Nucleus accumbens (tissue), 56 donors: ENCODE measurements at places on chromosomes 1 and 21.

DNA sequence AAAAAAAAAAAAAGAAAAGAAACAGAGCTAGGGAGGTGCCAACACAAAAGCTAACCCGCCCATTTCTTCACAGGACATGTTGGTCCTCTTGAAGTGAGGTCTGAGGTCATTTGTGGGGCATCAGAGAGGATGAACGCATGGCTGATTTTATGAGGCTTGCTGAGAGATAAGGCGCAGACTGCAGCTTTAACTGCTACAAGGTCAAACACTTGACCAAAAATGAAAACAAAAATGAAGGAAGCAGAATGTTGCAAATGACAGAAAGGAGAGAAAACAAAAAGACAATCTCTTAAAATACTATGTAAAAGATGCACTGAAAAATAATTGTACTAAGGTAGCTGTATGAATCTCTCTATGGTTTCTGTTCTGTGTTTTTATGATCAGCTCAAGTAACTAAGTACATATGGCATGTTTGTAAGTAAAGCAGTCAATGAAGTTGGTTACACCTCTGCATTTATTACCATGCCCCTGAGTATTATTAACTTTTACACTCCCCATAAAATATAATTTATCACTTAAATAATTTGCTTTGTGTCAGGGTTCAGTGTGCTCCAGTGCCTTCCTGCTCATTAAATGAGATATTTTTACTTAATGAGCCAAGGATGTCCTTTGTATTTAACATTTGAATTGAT lies 249.1 kb upstream of the NR5A2 start:
- no peak for DNase-seq

DNA sequence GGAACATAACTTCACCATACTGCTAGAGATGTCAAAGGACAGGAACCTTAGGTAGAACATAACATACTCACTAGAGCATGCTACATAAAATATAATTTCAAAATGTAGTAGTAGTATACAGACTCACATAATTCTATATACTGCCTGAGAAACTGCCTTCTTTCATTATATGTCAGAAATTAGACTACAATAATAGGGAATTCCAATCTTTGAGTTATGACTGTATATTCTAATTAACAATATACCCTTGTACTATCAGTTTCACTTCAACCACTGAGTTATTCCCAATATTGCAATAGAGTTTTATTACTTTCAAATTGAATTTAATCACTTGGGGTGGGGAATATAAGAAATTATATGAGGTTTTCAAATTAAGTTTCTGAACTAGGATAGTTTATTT lies 44.0 kb downstream of the OMA1 start:
- no peak for DNase-seq

- no peak for DNase-seq
These were observed 295.1 kb downstream of the SIPA1L2 start for GRCh38 chr1:232334811-232335210.

DNA sequence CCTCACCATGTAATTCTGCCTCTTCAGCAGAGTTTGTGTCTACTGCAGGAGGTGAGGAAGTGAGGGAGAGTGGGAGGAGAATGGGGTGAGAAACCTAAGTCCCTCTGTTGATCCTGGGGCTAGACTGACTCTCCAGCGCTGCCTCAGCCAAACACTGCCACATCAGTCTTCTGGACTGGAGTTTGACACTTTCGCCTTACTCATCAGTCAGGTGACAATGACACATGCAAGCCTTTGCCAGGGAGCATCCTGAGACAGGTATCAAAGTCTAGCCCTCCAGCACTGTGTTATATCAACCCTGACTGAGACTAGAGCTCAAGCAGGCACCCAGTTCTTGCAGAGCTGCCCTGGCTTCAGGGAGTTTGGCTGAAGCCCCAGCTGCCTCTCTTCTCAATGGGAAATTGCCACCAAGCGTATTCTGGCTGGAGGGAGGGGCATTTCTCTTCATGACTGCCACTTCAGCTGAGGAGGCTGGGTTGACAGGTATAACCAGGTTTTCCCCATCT lies 33.3 kb upstream of the SUCO start:
- DNase-seq = no peak

DNA sequence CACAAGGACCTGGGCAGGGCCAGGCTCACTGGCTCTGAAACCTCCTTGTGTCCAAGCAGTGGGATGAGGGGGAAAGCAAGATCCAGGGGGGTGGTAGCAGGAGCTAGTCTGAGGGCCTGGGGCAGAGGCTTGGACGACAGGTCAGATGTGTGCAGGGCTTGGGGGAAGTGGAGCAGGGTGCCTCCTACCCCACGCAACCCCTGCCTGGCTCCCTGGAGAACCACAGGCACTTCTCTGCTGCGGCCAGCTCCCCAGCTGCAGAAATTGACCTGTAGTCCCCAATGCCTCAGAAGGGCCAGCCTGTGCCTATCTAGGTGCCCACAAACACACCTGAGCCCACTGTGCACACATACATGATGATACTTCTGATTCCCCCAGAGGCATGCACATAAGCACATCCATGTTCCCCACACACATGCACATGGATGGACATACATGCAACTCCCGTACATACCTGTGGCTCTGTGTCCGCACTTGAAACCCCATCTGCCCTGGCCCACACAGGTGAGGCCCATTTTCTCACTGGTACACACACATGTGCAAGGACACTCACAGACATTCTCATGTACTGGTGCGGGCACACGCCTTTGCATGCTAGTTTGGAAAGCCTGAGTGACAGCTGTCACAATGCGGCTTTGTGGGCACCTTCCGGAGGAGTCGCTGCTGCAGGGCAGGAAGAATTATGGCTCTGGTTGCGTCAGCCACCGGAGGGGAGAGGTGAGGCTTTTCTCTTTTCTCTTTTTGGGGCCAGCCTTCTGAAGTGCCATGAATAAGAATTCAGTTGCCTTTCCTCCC lies 247.2 kb upstream of the CSF3R start:
- DNase-seq = no peak

GRCh38 chr1:15902882-15903281 lies 55.4 kb downstream of the SPEN start:
- no peak for DNase-seq

DNA sequence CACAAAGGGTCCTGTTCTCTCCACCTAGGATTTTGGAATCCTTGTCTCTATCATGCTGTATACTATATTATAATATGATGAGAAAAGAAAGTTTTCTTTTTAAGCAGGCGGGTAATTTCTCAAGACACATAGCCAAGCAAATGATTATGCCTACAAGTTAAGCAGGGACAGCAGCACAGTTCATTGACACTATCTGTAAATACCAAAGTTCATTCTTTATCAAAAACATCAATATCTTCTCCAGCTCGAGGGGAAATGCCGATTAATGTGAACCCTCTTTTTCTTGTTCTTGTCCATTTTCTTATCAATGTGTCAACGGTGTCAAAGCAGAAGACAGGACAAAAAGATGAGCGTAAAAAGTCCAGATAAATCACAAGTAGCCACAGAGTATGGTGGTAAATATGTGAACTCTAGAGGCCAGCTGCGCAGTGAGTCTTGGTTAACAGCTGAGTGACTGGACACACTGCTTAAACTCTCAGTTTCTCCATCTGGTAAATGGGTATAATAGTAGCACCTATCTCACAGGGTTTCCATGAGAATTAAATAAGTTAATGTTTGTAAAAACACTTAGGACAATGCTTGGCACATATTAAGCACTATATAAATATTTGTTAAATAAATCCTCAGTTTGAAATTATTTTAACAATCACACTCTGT lies 30.9 kb downstream of the LPAR3 start:
- no peak for DNase-seq

DNA sequence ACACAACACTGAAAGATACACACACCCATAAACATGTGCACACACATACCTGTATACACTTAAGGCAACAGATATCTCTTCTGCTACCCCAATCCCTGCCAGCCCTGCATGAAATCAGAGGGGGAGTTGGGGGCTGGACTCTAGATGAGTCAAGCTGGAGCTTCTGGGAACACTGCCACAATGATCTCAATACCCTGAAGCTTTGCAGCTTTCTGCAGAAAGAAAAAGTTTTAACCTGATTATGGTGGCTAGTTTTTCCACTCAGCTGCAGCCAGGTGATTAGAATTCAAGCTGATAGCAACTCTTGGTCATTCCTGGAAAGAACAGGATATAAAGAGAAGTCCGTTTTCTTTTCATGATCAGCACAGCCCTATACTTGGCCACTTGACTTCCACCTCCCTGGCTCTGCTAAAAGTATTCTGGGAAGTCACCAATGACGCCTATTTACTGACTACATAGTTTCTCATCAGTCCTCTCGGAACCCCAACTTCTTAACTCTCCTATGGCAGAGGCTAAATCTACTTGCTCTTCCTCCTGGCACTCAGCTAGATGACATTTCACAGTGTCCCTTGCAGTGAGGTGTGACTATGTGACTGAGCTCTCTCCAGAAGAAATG lies 20.7 kb upstream of the DNASE2B start:
- DNase-seq = no peak

DNA sequence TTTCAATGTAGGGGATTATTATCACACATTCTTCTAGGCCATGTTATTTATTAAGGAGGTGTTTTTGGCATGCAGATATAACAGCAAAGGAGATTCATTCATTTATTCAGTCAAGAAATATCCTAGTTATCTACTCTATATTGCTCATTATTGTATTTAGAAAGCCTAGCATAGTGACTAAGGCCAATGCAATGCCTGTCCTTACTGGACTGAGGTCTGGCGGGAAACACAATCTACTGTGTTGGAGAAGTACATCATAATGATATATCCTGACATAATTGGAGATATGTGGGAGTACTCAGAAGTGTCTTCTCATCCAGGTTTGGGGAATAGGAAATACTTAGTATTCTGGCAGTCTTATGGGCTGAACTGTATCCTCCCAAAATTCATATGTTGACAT lies 421.5 kb upstream of the USP24 start:
- no peak for DNase-seq

DNA sequence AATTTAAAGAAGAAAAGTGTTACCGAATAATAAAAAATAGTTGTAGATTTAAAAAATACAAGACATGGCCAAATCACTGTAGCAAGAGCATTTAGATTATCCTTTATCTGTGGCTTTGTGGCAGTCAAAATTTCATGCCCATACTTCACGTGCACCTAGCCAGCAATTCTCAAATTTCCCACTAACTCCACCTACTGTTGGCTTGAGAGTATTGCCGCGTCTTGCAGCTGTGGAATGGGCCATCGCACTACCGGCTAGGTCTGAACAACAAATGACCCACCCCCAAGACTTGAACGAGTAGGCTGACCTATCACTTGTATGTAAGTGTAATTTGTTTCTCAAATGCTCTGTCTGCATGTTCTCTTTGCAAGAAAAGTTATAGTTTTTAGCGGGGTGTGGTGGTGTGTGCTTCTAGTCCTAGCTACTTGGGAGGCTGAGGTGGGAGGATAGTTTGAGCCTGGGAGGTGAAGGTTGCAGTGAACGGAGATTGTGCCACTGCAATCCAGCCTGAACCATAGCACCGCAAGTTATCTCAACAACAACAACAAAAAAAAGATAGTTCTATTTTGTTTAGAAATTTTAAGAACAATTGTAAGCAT lies 4.1 kb downstream of the KRTAP13-4 start:
- DNase-seq = no peak

GRCh38 chr1:27446496-27447020 lies 43.4 kb downstream of the WASF2 start:
- DNase-seq = no peak

- no peak for DNase-seq
These were observed 35.8 kb downstream of the LAMC1 start for GRCh38 chr1:183058851-183059502.

- DNase-seq = no peak
These were observed 267.8 kb upstream of the RUNX1 start for GRCh38 chr21:35316933-35317332.

DNA sequence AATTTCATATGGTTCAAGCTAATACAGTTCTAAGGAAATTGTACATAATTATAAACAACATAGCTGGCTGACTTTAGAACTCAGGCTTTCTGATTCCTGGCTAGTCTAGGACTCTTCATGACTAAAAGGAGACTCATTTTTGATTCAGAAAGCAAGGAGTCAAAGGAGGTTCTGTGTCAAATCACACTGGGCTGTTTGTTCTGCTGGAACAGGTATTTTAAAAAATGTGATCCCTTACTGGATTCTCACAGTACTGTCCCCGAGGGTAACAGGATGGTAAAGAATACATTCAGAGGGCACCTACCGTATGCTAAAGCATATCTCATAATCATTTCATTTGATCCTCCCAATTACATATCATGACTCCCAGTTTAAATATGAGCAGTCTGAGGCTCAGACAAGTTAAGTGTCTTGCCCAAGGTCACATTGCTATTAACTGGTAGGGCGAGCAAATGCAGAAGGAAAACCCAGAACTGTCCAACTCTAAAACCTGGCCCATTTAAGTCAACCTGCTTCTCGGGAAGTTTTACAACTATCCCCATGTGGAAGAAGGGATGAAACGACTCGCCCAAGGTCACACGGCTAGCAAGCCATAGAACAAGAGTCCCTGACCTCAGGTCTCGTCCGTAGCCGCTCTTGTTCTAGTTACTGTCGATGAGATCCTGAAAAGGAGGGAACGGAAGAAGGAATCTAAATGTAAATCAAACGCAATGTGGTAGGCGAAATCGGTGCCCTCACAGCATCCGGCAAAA lies 675 bp downstream of the MYSM1 start:
- DNase-seq = no peak

- DNase-seq = peak; percentile 3
These were observed 108.3 kb downstream of the POU2F1 start for GRCh38 chr1:167328816-167329483.

DNA sequence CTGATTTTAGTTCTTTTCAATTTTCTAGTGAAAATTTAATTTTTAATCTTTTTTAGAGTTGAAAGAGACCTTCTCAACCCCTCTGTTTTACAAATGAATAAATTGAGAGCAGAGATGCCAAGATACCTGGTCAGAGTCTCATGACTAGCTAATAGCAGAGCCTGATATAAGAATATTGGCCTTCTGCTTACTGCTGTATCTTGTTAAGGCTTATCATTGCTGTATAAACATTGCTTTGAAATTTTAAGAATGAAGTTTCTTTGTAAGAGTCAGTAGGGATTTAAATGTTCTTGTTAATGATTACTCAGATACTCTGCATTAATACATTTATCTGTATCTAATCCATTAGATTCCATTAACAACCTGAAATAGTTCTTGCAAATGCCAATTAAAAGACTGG lies 9.8 kb downstream of the XPR1 start:
- DNase-seq = no peak

- no peak for DNase-seq
These were observed 25.1 kb downstream of the ZBTB17 start for GRCh38 chr1:15950763-15951295.

GRCh38 chr1:205626216-205626615 lies 5.6 kb downstream of the ELK4 start:
- DNase-seq = no peak

- DNase-seq = no peak
These were observed 49.2 kb upstream of the POFUT2 start for GRCh38 chr21:45336870-45337269.

GRCh38 chr1:150578272-150579109 lies 919 bp downstream of the MCL1 start:
- peak; percentile 38 for DNase-seq

GRCh38 chr1:195482137-195482536 lies 1126.1 kb downstream of the KCNT2 start:
- DNase-seq = no peak
